Effector memory CD4-positive, alpha-beta T cell (primary cell): ENCODE measurements at places on chromosomes 6 and 20.

DNA sequence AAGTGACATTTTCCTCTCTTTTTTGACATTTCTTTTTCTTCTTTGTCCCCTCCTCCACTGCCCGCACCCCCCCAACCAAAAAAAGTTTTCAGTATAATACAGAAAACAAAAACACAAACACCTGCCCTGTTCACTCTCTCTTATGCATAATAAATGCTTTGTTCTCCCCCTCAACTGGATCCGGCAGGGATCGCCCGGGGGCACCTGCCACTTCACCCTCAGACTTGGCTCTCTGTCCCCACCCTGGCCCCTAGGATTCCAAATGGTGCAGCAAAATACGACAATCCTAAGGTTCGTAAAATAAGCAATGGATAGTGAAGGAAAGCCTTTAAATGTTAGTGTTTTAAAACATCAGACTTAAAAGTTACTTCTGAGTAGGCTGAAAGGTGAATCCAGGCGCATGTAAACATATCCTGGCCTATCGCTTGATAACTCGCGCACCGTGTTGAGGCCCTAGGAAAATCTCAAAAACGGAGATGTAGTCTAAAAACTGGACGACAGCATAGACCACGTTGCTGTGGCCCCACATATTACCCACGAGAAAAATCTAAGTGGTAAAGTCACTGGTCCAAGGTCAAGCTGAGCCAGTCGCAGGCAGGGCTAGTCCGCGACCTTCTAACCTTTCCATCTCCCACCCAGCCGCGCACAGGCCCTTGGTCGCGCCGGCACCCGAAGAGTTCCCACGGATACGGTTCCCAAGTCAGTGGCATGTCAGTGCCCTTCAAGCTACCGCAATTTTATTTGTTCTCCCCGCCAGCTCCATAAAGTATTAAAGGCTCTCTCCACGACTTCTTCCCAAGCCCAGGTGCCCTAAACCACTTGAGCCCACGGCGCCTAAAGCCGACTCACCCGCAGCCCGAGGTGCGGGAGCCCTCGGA is 130.8 kb downstream of the OGFRL1 start:
- no peak for DNase-seq

DNA sequence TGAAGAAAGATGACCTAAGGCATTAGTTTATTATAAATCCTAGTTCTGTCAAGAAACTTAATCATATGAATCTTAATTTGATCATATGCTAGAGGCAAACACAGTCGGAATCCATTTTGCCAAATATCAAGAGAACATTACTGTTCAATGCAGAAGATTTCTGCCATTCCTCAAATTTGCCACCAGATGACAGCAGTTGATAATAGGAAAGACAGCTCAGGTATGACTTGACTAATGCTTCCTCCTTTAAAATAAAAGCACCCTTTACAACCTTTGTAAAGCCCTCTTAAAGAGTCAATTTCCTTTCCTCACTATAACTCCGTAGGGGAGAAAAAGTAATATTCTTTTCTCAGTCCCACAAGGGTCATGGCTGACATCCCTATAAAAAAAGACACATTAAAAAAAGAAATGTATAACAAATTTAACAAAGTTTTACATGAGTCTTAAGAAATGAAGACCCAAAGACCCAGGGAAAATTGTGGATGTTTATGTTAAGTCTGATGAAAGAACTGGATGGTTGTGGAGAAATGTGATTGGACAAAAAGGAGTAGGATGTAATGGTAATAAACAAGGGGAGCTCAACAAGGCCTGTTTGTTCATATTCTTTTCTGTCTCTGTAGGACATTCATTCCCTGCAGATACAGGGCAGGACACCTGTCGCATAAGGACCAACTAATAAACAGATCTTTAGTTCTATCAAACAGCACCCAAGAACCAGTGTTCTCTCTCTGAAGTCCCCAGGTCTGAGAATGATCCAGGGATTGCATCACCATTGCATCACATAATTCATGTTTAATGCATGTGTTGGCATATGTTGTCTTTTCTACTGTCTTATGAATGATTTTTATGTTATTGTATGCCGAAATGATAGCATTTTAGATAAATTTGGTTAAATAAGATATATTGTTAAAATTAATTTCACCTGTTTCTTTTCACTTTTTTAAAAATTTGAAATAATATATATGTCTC is 23.0 kb upstream of the IL17A start:
- no peak for DNase-seq

DNA sequence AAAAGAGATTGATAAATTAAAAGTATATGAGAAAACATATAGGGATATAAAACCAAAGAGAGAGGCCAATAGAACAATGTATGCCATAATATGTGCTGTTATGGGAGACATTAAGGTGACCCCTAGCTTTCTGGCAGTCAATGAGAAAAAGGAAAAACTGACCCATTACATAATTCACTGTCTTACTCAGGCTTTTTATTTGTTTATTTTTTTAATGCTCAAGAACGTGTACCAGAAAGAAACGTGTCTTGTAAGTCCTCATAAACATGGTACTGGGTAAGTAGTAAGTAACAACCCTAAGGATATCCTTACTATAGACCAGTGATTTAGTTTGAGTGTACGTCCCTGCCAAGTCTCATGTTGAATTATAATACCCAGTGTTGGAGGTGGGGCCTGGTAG is 160.8 kb upstream of the PHACTR1 start:
- DNase-seq = no peak

DNA sequence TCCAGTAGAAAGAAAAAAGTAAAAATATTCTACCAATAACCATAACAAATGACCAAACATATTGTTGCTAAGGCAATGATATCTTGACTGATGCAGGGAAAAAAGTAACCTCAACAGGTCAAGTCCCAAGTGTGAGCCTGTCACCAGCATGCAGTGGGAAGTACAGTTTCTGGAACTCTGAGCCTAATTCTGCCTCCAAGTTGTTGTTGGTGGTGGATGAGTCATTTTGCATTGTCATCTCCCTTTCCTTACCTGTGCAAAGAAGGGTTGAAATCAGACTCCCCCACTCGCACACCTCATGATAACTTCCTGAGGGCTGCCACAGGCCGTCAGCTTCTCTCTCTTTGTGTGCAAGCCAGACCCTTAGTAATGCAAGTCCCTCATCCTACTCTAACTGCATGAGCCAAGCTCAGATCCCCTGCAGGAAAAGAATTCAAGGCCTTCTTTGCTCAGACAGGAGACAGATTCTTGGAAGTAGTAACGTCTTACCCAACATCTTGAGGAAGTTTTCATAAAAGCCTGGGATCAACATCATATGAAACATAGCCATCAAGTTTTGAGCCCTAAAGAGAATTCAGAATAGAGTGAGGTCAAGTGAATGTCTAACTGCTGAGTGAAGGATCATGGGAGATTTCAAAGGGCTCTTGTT is 207.6 kb upstream of the FOXA2 start:
- no peak for DNase-seq

DNA sequence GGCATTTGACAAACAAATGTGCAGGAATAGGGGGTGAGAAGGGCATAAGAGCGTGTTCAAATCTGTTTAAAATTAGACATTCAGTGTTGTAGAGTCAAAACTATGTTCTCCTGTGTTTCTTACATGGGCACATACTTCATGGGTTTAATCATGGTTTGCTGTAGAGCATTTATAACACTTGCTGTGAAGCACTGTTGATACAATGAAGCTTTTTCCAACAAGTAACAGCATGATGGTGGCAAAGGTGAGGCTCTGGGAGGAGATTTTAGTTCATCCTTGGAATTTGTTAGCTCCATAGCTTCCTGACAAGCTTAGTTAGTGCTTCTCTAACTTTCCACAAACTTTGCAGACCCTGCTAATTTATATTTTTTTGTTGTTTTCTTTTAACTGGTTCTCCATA is 900.7 kb downstream of the TFAP2A start:
- DNase-seq = no peak

- DNase-seq = no peak
Observed at GRCh38 chr6:110337486-110337885, 20.7 kb downstream of the METTL24 start.

GRCh38 chr6:73108949-73109348 is 116.3 kb downstream of the KHDC1L start:
- DNase-seq = no peak

- no peak for DNase-seq
Observed at GRCh38 chr6:34360556-34360955, 31.9 kb downstream of the NUDT3 start.

GRCh38 chr6:163356324-163356723 is 58.2 kb upstream of the QKI start:
- DNase-seq = no peak

DNA sequence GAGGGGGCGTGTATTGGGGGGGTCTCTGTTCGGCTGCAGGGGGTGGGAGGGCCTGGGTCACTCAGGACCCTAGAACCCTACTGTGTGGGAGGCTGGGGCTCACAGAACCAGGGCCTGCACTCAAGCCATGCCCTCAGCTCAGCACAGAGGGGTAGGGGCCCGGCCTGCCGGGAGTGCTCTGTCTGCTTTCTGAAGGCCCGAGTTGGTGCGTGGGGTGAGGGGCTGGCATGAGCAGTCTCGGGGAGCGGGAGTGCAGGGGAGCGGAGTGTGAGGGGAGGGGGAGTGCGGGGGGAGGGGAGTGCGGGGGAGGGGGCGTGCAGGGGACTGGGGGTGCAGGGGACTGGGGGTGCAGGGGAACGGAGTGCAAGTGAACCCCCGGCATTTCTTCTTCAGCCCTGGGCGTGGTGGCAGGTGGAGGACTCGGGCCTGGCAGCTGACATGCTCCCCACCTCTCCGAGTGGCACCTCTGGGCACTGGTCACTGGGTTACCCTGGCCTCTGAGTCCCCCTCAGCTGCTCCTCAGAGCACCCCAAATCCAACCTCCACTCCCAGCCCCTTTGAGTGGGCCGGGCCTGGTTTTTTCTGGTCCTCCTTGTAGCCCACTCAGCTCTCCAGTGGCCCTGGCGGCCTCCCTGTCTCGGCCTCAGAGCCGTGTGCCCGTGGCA is 1.0 kb downstream of the COL20A1 start:
- DNase-seq = no peak

- no peak for DNase-seq
Observed at GRCh38 chr6:91407706-91408105, 820.8 kb upstream of the MAP3K7 start.

DNA sequence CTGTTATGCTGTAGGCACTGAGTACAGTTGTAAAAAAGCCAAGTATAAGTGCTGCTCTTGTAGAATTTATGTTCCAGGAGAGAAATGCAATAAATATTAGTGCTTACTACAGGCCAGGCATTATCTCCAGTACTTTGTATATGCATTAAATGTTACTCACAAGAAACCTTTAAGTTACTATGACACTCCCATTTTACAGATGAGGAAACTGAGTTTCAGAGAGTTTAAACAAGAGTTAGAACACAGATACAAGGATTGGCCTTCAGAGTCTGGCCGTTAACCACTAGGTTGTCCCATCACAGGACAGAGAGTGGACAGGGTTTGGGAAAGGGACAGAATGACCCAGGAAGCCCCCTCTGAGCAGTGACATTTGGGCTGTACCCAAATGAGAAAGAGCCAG is 274.4 kb downstream of the ZNF217 start:
- DNase-seq = no peak

GRCh38 chr6:142469220-142469619 is 167.4 kb downstream of the ADGRG6 start:
- DNase-seq = no peak

DNA sequence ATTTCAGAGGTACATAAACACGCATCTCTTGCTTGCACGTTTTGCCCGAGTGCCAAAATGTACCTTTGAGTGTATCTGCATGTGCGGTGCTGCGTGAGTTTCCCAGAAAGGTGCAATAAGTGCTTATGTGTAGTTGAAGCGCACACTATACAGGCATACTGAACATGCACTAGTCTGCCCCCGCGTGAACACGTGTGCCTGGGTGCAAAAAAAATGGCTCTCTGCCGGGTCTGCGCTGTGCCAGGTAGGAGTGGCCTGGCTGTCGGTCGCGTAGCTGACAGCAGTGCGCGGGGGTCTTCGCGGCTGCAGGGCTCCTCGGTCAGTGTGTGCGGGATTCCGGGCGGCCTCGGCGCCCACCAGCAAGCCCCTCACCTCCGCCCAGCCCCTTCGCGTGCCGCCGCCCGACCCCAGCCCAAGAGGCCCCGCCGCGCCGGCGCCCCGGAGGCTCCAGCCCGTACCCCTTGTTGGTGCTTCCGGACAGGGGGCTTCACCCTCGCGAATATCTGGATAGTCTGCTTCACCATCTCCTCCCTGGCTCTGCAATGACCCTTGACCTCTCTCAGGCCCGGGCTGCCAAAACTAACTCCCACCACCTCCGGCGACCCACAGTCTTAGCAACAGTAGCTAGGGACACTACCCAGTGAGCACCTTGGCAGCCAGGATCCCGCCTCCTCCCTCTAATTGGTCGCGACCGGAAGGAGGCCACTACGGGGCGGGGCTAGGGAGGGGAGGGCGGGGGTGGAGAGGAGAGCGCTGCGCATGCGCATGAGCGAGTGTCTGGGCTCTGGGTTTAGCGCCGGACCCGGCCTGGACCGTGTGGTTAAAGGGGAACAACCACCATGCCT is at the start of gene KIF6:
KIF6 (minus strand) TSS at position 622 of the 845 bp plus-strand sequence; CDS start at position 524, 98 bp downstream.
- peak; percentile 41 for DNase-seq

GRCh38 chr6:16404456-16404855 is 166.1 kb downstream of the GMPR start:
- no peak for DNase-seq

- DNase-seq = no peak
Observed at GRCh38 chr6:170067923-170068360, 222.9 kb downstream of the DLL1 start.

- DNase-seq = no peak
Observed at GRCh38 chr20:31691646-31692275, 30.9 kb downstream of the BCL2L1 start.

DNA sequence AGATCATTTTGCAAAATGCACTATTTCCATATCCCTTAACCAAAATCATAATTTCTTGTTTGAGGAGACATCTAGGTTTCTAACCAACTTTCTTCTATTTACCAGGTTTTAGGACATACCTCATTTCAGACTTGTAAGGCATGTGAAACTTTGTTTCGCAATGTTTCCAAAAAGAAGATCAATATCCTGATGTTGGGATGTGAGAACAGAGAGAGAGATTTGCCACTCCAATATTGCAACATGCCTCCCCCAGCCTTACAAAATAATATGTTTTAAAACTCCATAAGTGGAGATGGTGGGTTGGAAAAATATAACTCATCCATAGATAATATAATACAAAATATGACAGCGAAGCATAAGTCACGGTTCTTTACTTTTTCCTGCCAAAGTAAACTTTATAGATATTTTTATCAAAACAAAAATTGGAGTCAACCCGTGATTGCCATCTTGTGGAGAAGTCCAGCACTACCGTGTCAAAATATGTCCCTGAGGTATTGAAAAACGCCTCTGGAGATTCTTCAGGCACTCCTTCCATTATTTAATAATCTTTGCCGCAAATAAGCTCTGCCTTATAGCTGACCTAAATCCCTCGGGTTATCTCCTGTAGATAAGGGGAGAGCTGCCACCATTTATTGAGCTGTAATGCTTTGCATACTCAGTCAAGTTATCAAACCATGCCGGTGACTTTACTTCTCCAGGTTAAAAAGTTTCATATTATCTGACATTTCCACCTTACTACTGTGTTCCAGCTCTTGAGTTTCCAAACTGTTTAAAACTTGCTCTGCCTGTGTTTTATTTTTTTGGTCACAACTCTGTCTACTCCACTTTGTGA is 534.2 kb downstream of the HACE1 start:
- DNase-seq = no peak

DNA sequence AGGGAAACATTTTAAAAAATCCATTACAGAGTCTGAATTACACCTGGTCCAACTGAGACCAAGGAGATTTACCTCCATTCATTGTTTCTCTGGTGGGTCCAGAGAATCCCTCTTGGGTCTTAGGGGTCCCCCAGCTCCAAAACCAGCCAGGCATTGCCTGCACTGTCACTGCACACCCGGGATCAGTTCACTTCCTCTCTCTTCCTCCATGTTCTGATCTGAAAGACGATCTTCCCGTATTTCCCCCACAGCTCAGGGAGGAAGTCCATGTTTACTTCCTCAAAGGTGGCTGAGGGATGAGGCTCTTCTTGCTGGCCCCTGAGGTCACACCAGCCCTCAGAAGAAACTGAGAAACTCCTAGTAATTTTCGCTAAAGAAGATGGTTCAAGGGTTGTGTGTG is 159.7 kb downstream of the BMP7 start:
- no peak for DNase-seq
